Breast epithelium (tissue), 4 donors: ENCODE measurements at places on chromosomes 12 and 14. TPM values are rescaled to one million over a fixed set of nuclear protein-coding genes. Genes with fewer than 3 reads are reported as not detected.
A peak's percentile ranks its signal among the peaks of the same experiment; 100 is the strongest.

GRCh38 chr12:89862511-89863445 is 154.1 kb upstream of the ATP2B1 start:
- DNase-seq, result no peak
- H3K27me3 ChIP-seq, result no peaks in the 10 kb centered on the region
- H3K4me1 ChIP-seq, result no peaks in the 10 kb centered on the region
- H3K36me3 ChIP-seq, result no peaks in the 10 kb centered on the region

The CD69 gene
- total RNA-seq, result 11.5 TPM

The DLK1 gene
- total RNA-seq, result 5.2 TPM

- peak overlapping the region; percentile 96 for H3K27ac ChIP-seq
- H3K4me3 ChIP-seq, result no peak overlapping the region
- H3K27me3 ChIP-seq, result no peaks in the 10 kb centered on the region
Observed at GRCh38 chr14:69088586-69088985, 64.3 kb downstream of the DCAF5 start.

The METTL25 gene
- total RNA-seq, result 25.9 TPM

DNA sequence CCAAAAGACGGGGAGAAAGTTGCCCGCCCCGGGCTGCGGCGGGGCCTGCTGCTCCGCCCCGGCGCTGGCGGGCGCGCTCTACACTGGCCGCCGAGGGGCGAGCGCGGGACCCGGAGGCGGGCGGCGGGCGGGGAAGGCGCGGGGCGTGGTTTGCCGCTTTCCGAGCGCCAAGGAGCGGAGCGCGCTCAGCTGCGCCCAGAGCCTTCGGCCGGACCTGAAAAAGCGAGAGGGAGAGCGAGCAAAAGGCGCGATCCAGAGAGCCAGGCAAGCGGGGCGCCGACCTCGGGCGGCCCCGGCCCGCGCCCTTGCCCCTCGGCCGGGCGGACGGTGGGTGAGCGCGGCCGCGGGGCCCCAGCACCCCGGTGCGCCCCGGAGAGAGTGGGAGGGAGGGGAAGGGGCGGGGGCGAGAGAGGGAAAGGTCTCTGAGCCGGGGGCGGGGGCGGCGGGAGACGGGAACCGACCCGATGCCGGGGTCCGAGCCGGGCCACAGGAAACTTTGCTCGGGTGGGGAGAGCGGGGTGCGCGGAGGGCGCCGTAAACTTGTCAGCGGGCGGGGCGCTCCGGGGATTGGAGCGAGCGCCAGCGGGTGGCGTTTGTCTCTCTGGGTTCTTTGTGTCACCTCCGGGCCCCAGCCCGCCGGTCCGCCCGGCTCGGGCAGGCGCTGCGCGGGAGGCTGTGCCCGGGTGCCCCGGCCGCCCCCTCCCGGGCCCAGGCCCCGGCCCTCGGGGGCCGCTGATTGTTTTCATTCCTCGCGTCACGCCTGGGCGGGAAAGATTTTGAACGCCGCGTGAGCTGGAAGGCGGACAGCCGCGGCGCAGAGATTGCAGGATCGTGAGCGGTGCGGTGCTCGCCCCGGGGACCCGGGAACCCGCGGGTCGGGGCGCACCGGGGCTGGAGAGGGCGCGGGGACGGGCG is at the start of gene SYNE2:
Gene SYNE2 (plus strand): TSS at position 188 of the 915 bp plus-strand sequence. CDS start 56,145 bp downstream, outside the sequence.
- no peaks in the 10 kb centered on the region for H3K36me3 ChIP-seq
- DNase-seq, result peak; percentile 48

- no peaks in the 10 kb centered on the region for H3K36me3 ChIP-seq
- H3K4me3 ChIP-seq, result no peak overlapping the region
- no peak overlapping the region for H3K27ac ChIP-seq
- no peak for DNase-seq
- H3K4me1 ChIP-seq, result no peaks in the 10 kb centered on the region
Observed at GRCh38 chr12:45468751-45469615, 253.1 kb downstream of the ANO6 start.

DNA sequence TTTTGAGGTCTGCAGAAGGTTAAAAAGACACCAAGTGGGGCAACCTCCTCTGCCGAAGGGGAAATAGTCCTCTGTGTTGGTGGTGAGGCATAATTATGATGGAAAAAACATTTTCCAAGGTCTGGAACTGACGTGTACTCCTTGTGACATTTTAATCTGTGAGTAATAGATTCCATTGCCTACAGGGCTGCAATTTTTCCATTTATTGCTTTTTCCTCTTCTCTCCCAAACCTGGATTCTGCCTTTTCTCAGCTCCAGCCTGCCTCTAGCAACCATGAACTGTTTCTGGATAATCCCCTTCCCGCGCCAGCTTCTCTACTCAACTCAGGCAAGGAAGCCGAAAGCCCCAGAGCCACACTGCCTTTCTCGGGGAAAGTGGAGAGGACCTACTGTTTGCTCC is 230.1 kb upstream of the PLXNC1 start:
- no peaks in the 10 kb centered on the region for H3K27me3 ChIP-seq
- no peaks in the 10 kb centered on the region for H3K36me3 ChIP-seq
- no peaks in the 10 kb centered on the region for H3K4me1 ChIP-seq
- no peak for DNase-seq
- H3K4me3 ChIP-seq, result no peak overlapping the region

The RHEBL1 gene
- not detected for total RNA-seq

GRCh38 chr12:109767456-109767855 is 53.8 kb downstream of the FAM222A start:
- H3K27ac ChIP-seq, result no peak overlapping the region
- no peaks in the 10 kb centered on the region for H3K27me3 ChIP-seq
- H3K4me3 ChIP-seq, result no peak overlapping the region
- no peaks in the 10 kb centered on the region for H3K36me3 ChIP-seq

The POTEG gene
- not detected for total RNA-seq

- no peaks in the 10 kb centered on the region for H3K36me3 ChIP-seq
- H3K4me3 ChIP-seq, result no peak overlapping the region
- H3K4me1 ChIP-seq, result peaks cover 19% of the 10 kb centered on the region
- H3K27ac ChIP-seq, result peak overlapping the region; percentile 56
Observed at GRCh38 chr12:132622437-132623071, 4.0 kb downstream of the P2RX2 start.
